ENCODE measurements at places on chromosomes 3 and 15.

DNA sequence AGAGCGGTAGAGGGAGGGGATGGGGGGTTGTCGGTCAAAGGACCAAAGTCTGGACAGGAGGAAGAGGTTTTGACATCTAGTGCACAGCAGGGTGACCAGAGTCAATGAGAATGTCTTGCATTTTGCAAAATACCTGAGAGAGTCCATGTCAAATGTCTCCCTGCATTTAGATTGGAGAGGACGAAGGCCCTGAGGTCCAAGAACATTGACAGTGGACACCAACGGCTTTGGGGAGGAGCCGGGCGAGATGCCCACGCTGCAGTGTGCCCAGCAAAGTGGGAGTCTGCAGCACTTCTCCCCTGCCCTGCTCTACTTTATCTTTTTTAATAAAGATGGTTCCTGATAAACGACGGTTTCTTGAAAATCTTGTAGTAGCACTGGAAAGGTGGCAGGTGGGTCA is 67.4 kb upstream of the TAMM41 start:
- no peak for DNase-seq

DNA sequence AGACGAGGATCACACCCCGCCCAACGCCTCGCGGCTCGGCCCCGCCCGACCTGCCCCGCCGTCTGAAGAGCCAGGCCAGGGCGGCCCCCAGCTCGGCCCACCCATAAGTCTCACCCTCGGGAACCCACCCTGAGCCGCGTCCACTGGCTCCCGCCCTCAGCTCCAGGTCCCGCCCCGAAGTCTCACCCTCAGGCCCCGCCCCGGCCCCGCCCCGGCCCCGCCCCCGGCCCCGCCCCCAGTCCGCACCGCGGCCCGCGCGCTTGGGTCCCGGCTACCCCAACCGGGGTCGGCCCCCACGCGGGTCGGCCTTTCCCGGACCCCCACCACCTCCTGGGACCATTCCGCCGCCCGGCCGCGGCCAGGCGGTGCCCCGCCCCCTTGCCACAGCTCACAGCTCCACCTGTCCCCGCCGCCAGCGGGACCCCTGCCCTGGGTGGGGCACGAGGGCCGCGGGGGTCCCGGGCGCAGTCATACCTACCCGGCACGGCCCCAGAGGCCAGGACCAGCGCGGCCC is 489 bp downstream of the CSPG5 start:
- peak; percentile 37 for DNase-seq

- DNase-seq = no peak
Observed at GRCh38 chr15:33913459-33913858, 54.8 kb upstream of the CHRM5 start.

DNA sequence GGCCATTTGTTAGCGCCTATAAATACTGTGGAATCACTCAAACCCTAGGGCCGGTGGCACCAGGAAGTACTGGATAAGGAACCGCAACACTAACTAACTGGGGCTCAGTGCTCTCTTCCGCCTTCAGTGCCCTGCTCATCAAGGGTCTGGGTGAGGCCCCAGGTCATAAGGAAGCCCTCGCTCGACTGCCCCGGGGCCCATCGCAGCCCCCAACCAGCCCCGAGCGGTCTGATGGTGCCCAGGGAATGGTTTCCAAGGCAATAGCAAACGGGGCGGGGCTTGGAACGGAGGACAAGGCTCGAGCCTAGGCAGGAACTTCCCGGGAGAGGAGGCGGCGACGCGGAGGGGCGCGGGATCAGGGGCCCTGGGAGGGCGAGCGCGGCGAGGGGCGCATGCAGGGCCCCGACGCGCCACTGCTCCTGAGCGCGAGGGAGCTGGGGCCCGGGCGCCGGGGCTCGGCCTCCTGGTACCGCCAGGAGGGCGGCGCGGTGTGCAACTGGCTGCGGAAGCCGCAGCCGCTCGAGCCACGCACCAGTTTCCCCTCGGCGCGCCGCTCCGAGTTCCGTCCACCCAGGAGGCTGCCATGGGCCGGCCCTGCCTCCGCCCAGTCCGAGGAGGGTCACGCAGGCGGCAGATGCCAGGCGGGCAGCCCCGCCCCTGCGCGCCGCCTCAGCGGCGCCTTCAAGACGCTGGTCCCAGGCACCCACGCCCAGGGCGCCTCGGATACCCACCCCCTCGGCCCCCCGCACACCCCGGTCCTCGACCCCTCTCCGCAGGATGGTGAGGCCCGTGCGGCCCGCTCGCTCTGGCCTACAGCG is at the start of gene TTLL3:
Gene TTLL3 (plus strand): TSS at position 648 of the 818 bp plus-strand sequence. CDS start 400 bp downstream, outside the sequence.
- no peak for DNase-seq

DNA sequence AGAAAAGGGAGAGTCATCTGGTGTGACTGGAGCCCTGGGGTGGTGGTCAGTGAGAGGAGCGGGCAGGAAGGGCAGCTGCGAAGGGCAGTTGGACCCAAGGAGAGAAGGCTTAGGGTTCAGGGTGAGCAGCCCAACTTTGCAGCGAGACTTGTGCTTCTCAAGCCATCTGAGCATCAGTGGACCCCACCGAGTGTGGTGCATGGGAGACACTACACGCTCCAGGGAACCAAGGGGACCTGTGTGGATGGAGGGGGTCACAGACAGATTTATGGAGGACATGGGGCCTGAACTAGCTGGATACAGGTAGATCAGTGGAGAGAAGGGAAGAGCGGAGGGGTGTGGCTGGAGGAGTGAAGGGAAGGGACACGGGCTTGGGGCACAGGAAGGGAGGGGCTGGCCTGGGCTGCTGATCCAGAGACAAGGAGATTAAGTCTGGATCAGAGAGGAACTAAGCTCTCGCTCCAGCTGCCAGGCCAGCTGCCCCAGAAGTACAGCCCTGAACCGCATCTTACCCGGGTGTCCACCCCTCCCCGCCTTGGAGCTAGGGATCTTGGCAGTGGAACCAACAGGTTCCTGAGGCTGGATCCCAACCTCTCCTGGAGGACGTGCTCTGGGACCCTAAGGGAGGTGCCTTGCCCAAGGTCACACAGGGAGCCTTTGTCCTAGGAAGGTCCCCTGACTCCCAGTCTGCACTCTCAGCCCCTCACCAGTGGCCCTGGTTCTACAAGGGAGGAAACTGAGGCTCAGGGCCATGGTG is 120.5 kb downstream of the CORO2B start:
- DNase-seq = no peak

GRCh38 chr15:80695911-80696661 is 976 bp downstream of the ABHD17C start:
- peak; percentile 78 for DNase-seq

- no peak for DNase-seq
Observed at GRCh38 chr3:32399030-32399620, 7.5 kb downstream of the CMTM7 start.

- DNase-seq = peak; percentile 80
Observed at GRCh38 chr15:66196602-66197001, 56.9 kb downstream of the MEGF11 start.

DNA sequence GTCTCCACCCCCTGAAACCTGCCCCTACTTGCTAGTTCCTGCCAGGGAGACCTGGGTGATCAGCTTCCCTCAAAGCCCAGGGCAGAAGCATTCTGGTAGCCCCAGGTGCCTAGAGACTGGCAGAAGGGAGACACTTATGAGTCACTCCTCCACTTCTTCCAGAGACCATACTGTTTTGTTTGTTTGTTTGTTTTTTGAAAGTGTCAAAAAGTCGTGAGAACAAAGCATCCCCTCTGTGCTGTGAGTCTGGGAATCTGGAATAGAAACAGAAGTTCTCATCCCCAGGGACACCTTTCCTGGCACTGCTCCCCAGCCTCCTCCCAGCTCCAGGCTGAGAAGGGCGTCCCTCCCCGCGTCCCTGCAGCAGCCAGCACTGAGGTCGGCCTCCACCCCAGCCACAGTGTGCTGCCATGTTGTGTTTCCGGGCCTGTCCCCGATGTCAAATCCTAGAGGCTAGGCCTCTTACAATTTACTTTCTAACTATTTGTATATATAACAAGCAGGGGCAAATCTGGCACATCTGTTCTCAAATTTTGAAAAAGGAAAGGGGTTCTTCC is 573.0 kb downstream of the RBMS3 start:
- DNase-seq = no peak

- DNase-seq = peak; percentile 9
Observed at GRCh38 chr3:159322322-159322939, 520.6 kb downstream of the MFSD1 start.

GRCh38 chr3:138455801-138456716 is 21.6 kb downstream of the ESYT3 start:
- no peak for DNase-seq

GRCh38 chr3:158313338-158313927 is 203.5 kb downstream of the RSRC1 start:
- DNase-seq = peak; percentile 40

GRCh38 chr3:175224051-175224450 is 364.9 kb downstream of the NAALADL2 start:
- no peak for DNase-seq

- DNase-seq = no peak
Observed at GRCh38 chr3:141091426-141091825, 40.3 kb downstream of the SPSB4 start.

DNA sequence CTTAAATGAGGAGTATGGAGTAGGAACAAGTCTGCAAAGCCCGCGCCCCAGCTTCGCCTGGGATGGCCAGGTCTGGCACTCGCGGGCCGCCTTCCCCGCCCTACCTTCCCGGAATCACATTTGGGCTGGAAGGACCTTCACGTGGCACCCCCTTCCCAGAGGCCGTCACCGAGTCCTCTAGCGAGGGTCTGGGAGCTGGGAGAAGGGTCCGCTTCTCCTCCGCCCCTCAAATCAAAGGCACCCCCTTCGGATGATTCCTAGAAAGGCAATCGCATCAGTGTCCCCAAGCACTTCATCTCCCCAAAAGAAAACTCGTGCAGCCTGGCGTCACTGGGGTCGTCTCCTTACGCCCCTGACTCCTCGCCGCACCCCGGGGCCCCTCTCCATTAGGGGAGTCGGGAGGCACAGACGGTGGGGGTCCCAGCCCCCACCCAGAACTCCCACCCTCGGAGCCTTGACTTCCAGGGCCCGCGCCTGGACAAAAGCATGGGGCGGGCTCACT is 380 bp downstream of the MYLK start:
- no peak for DNase-seq

DNA sequence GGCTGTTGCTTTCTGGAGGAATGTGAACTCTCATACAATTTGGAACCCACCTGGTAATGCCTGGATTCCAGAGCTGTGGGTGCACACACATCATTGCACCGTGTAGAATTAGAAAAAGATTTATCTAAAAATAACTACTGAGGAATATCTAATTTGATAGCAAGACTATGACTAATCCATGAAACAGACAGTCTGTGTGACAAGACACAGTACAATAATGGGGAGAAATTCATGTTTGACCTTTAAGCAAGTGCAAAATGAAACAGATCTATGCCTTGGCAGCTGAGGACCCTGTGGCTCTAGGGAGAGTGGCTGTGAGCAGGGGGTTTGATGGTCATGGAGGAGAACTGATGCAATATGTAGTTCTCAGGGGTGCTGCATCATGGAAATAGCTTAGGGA is 7.9 kb upstream of the DOCK3 start:
- DNase-seq = no peak

DNA sequence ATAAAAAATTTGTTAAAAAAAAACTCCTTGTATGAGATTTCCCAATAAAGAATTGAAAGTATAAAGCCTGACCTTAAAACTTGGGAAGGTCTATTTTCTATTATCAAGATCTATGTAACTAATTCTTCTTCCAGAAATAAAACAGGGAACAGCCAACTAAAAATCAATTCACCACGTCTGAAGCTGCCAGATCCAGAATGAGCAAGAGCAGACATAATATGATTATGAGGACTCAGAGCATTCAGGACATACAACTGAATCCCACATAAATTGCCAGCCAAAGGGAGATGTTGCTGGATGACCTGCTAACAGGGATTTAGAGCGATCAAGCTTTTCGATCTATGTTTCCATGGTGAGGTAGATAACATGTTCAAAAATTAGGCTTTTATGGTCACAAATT is 1151.3 kb upstream of the CADM2 start:
- DNase-seq = no peak

GRCh38 chr3:72744330-72744729 is 103.9 kb downstream of the SHQ1 start:
- no peak for DNase-seq

Data from RWPE1 (cell line).